SW 1271 (cell line): ENCODE measurements at places on chromosomes 2 and 18.

GRCh38 chr2:120880381-120880780 lies 144.7 kb downstream of the GLI2 start:
- DNase-seq = no peak

DNA sequence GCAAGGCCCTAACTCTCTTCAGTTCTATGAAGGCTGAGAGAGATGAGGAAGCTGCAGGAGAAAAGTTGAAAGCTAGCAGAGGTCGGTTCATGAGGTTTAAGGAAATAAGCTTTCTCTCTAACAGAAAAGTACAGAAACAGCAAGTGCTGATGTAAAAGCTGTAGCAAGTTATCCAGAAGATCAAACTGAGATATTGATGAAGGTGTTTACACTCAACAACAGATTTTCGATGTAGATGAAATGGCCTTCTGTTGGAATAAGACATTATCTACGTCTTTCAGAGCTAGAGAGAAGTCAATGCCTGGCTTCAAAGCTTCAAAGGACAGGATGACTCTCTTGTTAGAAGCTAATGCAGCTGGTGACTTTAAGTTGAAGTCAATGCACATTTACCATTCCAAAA lies 87.4 kb downstream of the PDCL3 start:
- no peak for DNase-seq

- DNase-seq = no peak
Observed at GRCh38 chr2:78989051-78989450, 36.5 kb upstream of the REG3G start.

DNA sequence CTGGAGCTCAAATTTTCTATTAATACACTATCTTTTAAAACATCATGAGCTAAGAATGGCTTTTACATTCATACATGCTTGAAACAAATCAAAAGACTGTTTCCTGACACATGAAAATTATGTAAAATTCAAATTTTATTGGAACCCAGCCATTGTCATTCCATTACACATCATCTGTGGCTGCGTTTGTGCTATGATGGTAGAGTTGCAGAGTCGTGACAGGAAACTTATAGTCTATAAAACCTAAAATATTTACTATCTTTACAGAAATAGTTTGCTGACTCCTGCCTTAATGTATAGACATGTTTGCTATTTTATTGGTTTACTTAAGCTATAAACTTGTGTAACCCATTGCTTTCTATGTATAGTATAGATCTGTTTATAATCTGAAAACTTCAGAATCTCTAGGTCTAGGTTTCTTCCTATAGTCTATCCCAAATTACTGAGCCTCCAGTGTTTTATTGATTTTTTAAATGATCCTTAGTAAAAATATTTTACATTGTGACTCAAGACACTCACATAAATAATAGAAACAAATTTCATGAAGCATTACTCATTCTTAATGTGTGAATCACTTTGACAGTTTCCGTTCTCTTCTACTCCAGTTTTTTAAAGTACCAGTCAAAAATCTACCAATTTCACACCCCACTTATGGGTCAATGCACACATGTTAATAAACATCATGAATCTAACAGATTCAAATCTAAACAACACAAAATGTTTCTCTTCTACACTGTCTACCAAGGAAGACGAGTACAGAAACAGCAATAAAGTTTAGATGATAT lies 26.4 kb upstream of the MRPL19 start:
- DNase-seq = no peak

DNA sequence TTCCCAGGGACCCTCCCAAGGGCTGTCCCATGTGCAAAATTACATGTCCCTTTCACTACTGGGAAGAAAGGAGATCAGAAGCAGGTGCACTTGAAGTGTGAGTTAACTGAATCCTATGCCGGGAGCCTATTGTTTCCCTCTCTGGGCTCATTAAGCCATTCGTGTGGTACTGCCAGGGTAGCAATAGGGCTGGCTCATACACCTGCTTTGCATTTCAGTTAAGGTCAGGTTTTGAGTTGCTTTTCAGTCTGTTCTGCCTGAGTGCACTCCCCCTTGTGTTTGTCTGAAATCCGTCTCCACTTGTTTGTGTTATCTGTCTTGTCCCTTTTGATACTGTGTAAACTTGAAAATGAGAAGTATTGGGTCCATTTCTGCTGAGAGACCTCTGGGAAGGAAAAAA lies 1232.6 kb upstream of the NRXN1 start:
- DNase-seq = no peak

GRCh38 chr2:204110751-204111516 lies 174.4 kb downstream of the ICOS start:
- DNase-seq = no peak

- DNase-seq = peak; percentile 67
Observed at GRCh38 chr18:74499633-74500032, 3.5 kb downstream of the CNDP2 start.

DNA sequence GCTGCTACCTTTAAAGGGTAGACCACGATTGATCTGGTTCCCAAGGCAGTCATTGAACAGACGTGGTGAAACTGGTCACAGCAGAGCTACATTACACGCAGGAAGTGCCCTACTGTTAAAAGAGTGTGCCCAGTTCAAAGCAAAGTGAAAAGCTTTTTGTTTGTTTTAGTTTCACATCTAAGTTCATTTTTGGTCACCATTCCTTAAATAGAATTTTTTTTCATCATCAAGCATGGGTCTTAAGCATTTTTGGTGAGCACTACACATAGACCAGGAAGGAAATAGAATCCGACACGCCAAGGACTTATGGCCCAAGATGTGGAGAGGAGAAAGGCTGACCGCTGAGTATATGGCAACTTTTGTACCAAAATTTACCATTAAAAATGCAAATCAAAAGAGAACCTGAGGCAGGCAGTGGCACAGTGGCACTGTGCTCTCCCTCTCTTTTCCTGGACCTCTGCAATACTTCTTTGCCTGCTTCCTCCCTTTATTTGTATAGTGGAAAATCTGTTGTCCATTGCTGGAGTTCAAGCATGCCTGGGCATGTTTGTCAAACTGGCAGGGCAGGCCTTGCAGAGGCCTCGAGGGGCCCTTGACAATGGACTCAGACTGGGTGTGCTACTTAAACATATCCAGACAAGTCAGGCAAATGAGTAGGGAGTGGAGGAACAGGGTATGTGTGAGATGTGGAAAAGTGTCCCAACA lies 42.6 kb upstream of the HNRNPA3 start:
- DNase-seq = no peak

DNA sequence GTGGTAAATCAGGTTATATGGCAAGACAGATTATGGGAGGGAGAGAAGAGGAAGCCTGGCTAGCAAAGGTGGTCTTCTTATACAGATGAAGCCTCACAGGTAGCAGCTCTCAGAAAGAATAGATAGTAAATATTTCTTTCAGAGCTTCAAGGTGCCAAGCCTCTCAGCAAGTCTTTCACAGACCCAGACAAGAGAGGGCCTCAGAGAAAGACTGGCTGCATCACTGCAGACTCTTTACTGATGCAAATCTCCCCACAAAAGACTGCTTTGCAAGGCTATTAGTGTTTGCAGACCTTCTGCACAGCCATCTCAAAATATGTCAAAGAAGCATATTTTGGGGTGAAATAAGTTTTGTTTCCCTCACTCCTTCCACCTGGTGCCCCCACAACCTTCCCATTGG lies 372.4 kb upstream of the RND3 start:
- DNase-seq = no peak

DNA sequence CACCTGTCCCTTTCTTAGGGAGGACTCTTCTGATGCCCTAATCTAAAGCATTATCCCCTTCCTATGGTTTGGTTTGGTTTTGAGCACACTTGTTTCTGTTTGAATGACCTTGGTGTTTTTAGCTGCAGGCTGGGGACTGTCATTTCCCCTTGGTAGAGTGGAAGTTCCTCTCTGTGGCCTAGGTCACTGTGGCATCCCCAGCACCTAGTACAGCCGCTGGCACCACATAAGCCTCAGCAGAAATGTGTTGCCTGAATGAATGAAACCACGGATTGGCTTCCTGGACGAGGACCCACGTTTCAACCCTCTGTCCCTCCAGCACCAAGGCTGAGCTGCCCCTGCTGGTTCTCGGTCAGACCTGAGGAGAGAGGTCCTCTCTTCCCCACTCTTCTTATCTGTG lies 159.9 kb downstream of the CTIF start:
- DNase-seq = no peak

DNA sequence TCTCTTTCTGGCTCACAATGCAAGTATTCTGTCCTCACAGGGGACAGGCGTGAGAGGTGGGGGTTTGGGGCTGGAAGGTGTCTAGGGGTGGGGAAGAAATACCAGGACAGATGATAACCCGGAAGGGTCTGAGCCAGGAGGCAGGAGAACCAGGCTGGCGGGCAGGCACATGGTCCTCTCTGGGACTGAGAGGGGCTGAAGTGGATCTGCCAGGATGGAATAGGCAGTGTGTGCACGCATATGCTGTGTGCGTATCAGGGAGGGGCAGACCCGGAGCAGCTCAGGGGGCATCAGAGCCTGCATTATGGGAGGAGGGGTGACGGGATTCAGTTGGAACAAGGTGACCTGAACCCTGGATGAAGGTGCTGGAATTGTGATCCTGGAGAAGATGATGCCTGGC lies 157.3 kb downstream of the DYSF start:
- no peak for DNase-seq

DNA sequence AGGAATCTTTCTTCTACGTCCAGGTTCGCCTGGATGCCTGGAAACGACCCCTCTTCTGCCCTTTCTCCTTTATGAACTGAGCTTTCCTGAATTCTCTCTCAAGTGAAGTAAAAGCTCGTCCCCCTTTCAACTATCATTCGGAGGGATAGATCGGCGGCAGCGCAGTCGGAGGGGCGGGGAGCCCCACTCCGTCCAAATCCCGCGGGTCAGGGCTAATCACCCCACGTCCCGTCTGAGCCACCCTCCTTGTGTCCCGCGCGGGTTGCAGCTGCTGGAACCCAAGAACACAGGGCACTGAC lies 367 bp downstream of the FBXO48 start:
- DNase-seq = peak; percentile 59

GRCh38 chr18:56200381-56200911 lies 437.9 kb downstream of the TXNL1 start:
- DNase-seq = no peak

- no peak for DNase-seq
Observed at GRCh38 chr2:119293254-119293653, 69.6 kb downstream of the STEAP3 start.
